Left colon (tissue), 2 donors: ENCODE measurements at places on chromosomes 11 and 22. TPM values are rescaled to one million over a fixed set of nuclear protein-coding genes. Genes with fewer than 3 reads are reported as not detected.
A peak's percentile ranks its signal among the peaks of the same experiment; 100 is the strongest.

The CLMP gene
- total RNA-seq: 13.2 TPM

The HSD17B12 gene
- 122 TPM for total RNA-seq

The ACR gene
- 0.89 TPM for total RNA-seq

The CENPM gene
- total RNA-seq: 16.4 TPM

DNA sequence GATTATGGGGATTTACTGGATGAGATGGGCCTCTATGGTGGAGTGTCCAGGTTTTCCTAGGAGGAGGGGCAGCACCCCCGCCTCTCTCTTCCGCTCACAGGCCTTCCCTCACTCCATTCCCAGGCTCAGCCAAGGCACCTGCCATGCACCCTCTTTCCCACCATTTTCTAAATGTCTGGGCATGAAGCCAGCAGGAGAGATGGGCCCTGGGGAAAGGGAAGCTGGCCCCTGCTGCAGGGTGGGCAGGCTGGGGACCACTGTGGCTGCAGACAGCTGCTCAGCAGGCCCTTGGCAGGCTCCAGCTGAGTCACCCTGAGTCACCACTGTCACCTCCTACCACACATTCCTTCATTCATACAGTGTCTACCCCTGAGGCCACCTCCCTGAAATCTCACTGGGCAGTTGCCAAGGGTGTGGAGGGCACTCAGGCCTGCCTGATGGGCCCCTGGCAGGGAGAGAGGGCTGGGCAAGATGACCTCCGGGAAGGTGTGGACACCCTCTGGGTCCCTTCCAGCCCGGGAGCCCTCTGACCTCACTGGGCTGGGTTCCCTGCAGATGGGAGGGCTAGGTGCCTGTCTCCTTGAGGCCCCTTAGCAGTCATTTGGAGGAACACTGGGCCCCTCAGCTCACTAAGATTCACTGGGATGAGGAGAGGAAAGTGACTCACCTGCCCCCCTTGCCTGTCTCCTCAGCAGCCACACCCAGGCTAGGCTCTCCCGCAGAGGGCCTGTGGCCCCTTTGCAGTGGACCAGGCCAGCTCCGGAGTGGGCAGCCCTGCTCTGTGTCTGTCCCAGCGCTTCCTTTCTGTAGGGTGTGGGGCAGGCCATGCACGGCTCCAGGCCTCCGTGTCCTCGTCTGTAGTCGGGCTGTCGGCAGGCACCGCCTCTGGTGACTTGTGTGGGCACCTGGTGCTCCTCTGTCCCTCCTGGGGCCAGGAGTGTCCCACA lies 7.8 kb downstream of the MYEOV start:
- DNase-seq: peak; percentile 63

DNA sequence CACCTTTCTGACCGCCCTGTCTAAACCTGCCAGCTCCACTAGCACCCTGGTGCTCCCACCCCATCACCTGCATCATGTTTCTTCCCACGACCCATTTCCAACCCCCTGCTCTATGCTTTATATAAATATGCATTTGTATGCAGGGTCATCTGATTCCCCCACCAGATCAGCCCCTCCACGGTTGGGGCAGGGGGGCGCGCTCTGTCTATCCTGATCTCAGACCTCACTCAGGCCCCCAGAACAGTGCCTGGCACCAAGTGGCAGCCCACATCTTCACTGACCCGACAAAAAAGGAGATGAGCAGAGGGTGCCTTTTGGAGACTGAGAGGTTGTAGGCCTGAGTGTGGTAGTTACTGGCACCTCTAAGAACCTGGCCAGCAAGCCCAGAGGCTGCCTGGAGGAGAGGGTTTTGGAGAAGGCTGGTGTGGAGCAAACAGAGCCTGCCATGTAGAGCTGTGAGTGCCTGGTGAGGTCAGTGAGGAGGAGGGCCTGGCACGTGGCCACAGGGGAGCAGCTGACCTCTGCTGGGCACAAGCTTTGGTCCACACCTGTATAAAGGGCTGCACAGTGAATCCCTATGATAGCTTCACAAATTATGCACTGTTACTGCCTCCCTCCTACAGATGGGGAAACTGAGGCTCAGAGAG lies 86.3 kb upstream of the RTL6 start:
- no peak for DNase-seq

DNA sequence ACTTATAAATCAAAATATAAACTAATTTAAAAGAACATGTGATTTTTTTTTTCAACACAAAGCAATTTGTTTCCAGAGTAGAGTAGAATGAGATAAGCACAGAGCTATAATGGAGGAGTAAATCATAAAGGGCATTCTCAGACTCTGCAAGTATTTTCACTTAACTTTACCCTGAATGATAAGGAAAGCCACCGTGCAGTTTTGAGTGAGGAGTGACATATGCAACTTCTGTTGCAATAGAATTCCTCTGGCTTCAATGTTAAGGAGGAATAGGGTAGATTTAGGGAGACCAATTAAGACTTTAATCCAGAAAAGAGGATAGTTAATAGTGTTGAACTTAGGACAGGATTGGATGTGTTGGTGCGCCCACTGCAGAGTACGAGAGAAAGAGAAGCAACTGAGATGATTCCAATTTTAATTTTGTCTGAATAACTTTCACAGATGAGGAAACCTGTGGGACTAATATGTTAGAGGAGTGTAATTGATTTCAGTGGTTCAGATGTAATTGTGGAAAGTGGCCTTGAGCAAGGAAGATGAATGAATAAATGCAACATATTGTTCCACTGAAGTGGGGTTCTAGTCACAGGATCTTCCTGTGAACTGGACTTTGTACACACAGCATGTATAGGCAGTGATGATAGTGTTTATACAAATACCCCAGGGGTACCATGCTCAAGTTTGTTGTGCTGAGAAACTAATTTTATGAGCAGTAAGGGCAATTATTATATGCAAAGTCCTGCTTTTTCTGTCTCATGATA lies 255.5 kb upstream of the ANO3 start:
- no peak for DNase-seq

DNA sequence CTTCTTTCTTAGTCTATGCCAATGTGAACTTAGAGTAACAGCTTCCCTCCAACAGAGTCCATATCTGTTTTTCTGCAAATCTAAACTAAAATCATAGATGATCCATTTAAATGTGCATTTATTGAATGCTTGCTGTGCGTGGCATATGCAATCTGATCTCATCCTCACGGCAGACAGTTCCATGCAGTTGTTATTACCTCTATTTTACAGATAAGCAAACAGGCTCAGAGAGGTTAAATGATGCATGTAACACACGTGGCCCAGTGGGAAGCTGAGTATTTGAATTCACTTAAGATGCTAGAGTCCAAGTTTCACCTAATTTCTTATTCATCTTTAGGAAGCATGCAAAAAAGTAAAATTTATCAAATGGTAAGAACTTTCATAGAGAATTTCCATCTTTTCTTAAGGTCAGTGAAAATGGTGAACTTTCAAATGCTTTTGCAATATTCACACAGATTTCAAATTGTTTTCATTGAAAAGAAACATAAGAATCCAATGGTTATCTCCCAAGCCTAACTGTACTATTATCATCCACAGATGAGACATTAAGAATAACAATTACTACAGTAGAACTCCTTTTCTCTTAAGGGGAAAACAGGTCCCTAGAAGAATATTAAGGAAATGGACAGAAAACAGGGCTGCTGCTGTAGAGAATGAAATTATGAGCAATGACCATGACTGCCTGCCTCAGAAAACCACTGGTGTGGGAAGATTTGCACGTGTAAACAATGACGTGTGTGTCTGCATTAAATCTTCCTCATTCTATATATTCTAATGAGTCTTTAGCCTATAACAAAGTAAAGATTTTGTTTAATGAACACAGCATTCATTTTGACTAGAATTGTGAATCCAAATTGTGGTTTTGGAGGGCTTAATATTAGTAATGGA lies 1171.3 kb downstream of the LRRC4C start:
- DNase-seq: no peak

DNA sequence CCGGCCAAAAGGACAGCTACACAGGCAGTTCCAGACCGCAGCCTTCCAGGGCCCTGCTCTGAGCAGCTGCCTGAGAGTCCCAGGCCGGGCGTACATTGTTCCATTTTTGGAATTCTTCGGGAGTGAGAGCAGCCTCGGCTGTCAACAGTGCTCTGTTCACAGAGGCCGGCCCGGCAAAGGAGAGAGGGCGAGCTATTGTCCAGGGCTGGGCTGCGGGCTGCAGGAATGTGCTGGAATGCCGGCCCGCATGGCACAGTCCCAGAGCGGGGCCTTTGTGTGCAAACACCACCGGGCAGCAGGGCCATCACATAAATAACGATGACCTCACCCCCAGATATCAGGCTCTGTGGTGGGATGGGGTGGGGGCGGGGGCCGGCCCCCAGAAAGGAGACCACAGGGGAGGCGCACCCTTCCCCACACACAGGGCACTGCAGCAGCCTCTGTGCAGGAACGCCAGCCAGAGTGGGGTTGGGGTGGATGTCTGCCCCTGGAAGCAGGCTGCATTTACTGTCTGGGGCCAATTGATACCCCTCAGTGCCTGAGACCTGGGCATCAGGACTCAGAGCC lies 15.8 kb downstream of the LINC01488 start:
- DNase-seq: peak; percentile 47

- no peak for DNase-seq
Measured at GRCh38 chr11:73995247-73995646, 12.6 kb upstream of the UCP2 start.
